ENCODE measurements at places on chromosomes 3 and 15. TPM values are rescaled to one million over a fixed set of nuclear protein-coding genes. Genes with fewer than 3 reads are reported as not detected.

- no peaks in the 10 kb centered on the region for H3K27me3 ChIP-seq
- H3K4me3 ChIP-seq: no peak overlapping the region
- no peaks in the 10 kb centered on the region for H3K4me1 ChIP-seq
Measured at GRCh38 chr3:59997583-59997982, 947.8 kb upstream of the CFAP20DC start.

DNA sequence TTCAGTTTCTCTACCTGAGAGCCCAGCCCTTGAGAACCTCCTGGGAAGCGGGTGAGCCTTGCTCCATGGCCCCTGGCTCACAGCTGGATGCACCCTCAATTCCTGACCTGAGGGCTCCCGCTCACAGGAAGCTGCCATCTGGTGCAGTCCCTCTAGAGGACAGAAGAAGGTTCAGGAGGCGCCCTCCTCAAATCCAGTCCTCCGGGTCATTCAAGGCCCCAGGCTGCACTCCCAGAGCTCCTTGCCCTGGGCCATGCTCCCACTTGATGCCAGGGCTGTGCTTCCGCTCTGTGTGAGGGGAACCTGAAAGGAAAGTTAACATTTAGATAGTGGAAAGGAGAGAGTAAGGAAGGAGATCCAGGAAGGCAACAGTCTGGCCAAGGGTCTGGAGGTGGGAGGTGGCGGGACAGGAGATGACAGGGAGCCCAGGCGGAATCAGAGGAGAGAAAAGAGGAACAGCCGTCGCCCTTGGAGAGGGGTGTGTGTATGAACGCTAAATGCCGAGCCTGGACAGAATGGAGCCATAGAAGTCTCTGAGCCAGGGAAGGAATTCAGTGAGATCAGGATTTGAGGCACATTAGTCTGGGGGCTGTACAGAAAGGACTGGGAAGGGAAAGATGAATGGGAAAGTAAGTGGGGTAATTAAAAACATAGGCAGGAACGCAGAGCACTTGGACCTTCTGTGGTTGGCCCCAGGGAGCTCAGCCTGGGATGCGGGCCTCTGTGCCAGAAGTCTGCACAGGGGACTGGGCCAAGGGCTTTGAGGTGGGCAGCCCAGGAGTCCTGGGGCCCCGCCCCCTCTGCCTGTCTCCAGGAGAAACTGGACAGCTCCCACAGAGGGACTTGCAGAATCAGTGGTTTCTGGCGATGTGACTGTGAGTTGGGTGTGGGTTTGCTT, 26.1 kb downstream of the TBC1D21 start:
- DNase-seq: no peak
- H3K4me1 ChIP-seq: no peaks in the 10 kb centered on the region
- no peak overlapping the region for H3K27ac ChIP-seq
- no peaks in the 10 kb centered on the region for H3K27me3 ChIP-seq
- H3K4me3 ChIP-seq: no peak overlapping the region
- no peaks in the 10 kb centered on the region for H3K36me3 ChIP-seq

GRCh38 chr15:52006702-52007340, 12.2 kb upstream of the MAPK6 start:
- no peak for DNase-seq
- H3K36me3 ChIP-seq: no peaks in the 10 kb centered on the region
- H3K4me1 ChIP-seq: peaks cover 14% of the 10 kb centered on the region
- no peaks in the 10 kb centered on the region for H3K27me3 ChIP-seq

- H3K27me3 ChIP-seq: no peaks in the 10 kb centered on the region
- H3K27ac ChIP-seq: no peak overlapping the region
- DNase-seq: no peak
- H3K4me3 ChIP-seq: no peak overlapping the region
- no peaks in the 10 kb centered on the region for H3K36me3 ChIP-seq
Measured at GRCh38 chr3:98558100-98558827, 26.5 kb downstream of the GPR15 start.

DNA sequence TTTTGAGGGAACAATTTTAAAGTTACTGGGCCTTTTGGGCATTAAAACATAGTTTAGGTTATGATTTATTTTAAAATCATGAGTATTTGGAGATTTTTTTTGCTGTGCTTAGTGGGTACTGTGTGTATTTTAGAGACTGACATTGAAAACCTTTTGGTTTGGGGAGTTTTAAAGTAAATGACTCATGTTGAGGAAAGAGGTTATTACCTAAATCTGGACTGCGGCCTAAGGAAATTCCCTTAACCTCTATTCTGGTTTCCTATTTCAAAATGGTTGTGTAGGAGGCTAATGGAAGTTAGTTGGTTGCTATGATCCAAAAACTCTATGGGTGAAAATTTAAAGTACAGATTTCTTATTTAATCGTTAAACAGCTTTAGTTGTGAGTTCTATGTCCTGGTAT, 57.3 kb upstream of the DPH6 start:
- H3K27me3 ChIP-seq: no peaks in the 10 kb centered on the region
- no peak for DNase-seq
- H3K36me3 ChIP-seq: no peaks in the 10 kb centered on the region

DNA sequence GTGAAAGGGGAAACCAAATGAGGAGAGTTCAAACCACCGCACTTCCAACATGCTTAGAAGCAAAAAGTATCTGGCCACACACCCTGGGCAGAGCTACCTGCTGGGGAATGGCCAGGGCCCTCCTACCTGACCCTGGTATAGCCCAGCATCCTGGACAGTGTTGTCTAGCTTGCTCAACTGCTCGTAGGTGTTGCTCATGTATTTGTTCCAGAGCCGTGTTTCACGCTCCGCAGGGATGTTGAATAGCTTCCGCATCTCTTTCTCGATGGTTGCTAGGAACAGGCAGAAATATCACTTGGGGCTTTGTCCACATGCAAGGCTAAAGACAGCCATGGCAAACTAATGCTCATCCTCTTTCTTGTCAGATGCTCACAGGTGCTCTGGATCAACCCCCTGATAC, 15.1 kb downstream of the USP4 start:
- no peak overlapping the region for H3K4me3 ChIP-seq
- no peaks in the 10 kb centered on the region for H3K4me1 ChIP-seq
- peaks cover 96% of the 10 kb centered on the region for H3K36me3 ChIP-seq
- DNase-seq: no peak
- H3K27ac ChIP-seq: no peak overlapping the region

- H3K4me3 ChIP-seq: peak overlapping the region; percentile 81
- peaks cover 37% of the 10 kb centered on the region for H3K4me1 ChIP-seq
- no peaks in the 10 kb centered on the region for H3K36me3 ChIP-seq
- DNase-seq: no peak
- H3K27me3 ChIP-seq: peaks cover 94% of the 10 kb centered on the region
Measured at GRCh38 chr15:28096670-28097431, 2.3 kb downstream of the OCA2 start.

- no peak overlapping the region for H3K27ac ChIP-seq
- H3K4me1 ChIP-seq: no peaks in the 10 kb centered on the region
- no peak for DNase-seq
- H3K27me3 ChIP-seq: no peaks in the 10 kb centered on the region
- no peaks in the 10 kb centered on the region for H3K36me3 ChIP-seq
Measured at GRCh38 chr3:168574455-168575158, 478.9 kb upstream of the GOLIM4 start.

DNA sequence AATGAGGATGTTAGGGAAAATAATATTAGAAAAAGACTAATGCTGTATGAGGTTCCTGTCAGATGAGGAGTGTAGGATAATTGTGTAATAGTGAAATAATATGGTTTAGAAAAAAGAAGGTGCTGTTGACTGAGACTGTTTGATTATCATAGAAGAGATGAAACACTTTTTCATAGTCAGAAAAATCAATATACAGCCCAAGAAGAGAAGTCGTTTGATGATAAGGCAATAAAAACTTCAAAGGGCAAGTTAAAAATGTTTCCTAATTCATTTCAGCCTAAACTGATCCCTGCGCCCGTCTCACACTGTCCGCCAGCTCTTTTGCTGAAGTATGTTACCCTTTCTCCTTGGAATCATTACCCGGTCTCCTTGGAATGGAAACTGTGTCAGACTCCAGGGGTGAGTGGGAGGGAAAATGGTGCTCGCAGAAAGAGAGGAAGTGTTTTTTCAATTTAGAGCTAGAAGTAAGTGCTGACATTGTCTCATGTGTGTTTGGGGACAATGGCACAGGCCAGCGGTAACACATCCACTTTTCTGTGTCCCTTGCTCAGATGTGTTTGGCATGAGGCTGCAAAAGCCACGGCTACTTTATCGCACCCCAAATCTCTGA, 23.6 kb downstream of the DUT start:
- no peak overlapping the region for H3K27ac ChIP-seq
- H3K27me3 ChIP-seq: no peaks in the 10 kb centered on the region
- no peak for DNase-seq
- H3K36me3 ChIP-seq: no peaks in the 10 kb centered on the region
- H3K4me1 ChIP-seq: peaks cover 3% of the 10 kb centered on the region
- no peak overlapping the region for H3K4me3 ChIP-seq

DNA sequence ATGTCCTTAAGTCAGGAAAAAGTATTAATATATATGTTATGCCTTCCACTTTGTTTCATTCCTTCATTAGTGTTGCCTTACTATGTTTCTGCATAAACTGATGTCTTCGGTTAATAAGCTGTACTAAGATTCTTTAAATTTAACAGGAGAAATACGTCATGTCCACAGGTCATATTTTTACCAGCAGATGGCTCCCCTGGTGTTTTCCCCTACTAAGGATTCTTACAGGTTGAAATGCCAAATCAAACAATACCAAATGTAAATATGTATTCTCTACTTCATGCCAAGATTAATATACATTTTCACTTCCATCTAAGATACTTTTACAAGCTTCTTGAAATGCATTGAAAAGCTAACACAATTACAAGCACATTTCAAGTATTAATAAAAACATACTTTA, 1602.1 kb downstream of the SI start:
- no peak overlapping the region for H3K27ac ChIP-seq
- DNase-seq: no peak
- H3K36me3 ChIP-seq: no peaks in the 10 kb centered on the region
- H3K4me3 ChIP-seq: no peak overlapping the region
- H3K4me1 ChIP-seq: no peaks in the 10 kb centered on the region
- no peaks in the 10 kb centered on the region for H3K27me3 ChIP-seq

GRCh38 chr3:4758249-4758860, 220.9 kb upstream of the BHLHE40 start:
- H3K4me1 ChIP-seq: peaks cover 40% of the 10 kb centered on the region
- H3K36me3 ChIP-seq: peaks cover 28% of the 10 kb centered on the region
- peak overlapping the region; percentile 51 for H3K27ac ChIP-seq
- no peaks in the 10 kb centered on the region for H3K27me3 ChIP-seq
- no peak for DNase-seq

DNA sequence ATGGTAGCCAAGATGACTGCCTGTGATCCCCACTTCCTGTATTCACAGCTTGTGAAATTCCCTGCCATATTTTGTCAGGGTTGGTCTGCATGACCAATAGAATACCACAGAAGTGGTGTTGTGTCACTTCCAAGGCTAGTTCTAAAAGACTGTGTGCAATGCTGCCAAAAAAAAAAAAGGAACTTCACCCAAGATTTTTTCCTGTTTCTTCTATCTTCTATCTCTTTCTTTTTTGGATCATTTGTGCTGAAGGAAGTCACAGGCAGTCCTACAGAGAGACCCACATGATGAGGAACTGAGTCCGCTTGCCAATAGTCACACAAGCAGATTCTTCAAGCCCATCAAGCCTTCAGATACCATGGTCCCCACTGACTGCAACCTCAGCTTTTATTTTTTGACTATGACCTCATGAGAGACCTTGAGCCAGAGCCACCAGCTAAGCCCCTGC, 18.1 kb upstream of the RAF1 start:
- no peak overlapping the region for H3K4me3 ChIP-seq
- DNase-seq: peak; percentile 93
- H3K4me1 ChIP-seq: peaks cover 44% of the 10 kb centered on the region
- H3K36me3 ChIP-seq: no peaks in the 10 kb centered on the region
- H3K27me3 ChIP-seq: no peaks in the 10 kb centered on the region
- H3K27ac ChIP-seq: peak overlapping the region; percentile 93

GRCh38 chr3:37386627-37387230, 212.3 kb upstream of the LRRFIP2 start:
- H3K27ac ChIP-seq: peak overlapping the region; percentile 85
- peaks cover 48% of the 10 kb centered on the region for H3K4me1 ChIP-seq
- DNase-seq: peak; percentile 46
- H3K36me3 ChIP-seq: peaks cover 17% of the 10 kb centered on the region
- H3K4me3 ChIP-seq: no peak overlapping the region

- no peak overlapping the region for H3K4me3 ChIP-seq
- no peaks in the 10 kb centered on the region for H3K27me3 ChIP-seq
Measured at GRCh38 chr3:187104342-187104741, 35.0 kb downstream of the RPL39L start.

- H3K36me3 ChIP-seq: no peaks in the 10 kb centered on the region
- no peak for DNase-seq
- H3K4me3 ChIP-seq: no peak overlapping the region
- H3K4me1 ChIP-seq: peaks cover 41% of the 10 kb centered on the region
Measured at GRCh38 chr3:197546307-197547085, 9.3 kb downstream of the BDH1 start.

GRCh38 chr15:35616498-35617271, 70.7 kb upstream of the DPH6 start:
- H3K36me3 ChIP-seq: no peaks in the 10 kb centered on the region
- no peak overlapping the region for H3K4me3 ChIP-seq
- H3K4me1 ChIP-seq: peaks cover 16% of the 10 kb centered on the region
- H3K27ac ChIP-seq: no peak overlapping the region

- H3K4me1 ChIP-seq: no peaks in the 10 kb centered on the region
- DNase-seq: no peak
- H3K4me3 ChIP-seq: no peak overlapping the region
Measured at GRCh38 chr15:56613811-56614210, 119.5 kb downstream of the ZNF280D start.

Gene ACKR2
- 0.49 TPM for polyA plus RNA-seq

Gene FEZF2
- polyA plus RNA-seq: not detected

Gene UBA7
- 39.1 TPM for polyA plus RNA-seq

Gene SLC28A1
- not detected for polyA plus RNA-seq

Gene GPR62
- not detected for polyA plus RNA-seq

Gene TM6SF1
- polyA plus RNA-seq: 46.0 TPM
